Activated T-cell treated with anti-CD3 and anti-CD28 coated beads for 1 hour (primary cell): ENCODE measurements at places on chromosomes 13 and 19.

DNA sequence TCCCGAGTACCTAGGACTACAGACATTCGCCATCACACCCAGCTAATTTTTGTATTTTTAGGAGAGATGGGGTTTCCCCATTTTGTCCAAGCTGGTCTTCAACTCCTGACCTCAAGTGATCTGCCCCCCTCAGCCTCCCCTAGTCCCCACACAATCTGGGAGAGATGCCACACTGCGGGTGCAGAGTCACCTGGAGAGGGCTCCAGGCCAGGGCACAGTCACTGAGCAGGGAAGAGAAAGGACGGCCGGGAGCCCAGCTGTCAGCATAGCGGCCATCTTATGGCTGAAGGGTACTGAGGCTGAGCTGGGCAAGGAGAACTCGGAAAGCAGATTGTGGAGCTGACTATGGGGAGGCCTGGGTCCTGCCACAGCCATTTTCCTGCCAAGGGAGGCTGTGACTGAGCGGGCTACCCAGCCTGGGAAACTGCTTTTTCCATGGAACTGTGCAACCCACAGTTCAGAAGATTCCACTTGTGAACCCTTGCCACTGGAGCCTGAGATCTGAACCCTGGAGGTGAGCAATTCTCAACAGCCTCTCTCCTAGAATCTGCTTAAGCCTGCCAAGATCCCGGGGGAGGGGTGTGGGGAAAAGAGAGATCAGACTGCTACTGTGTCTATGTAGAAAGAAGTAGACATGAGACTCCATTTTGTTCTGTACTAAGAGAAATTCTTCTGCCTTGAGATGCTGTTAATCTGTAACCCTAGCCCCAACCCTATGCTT lies 109.2 kb downstream of the ZNF486 start:
- DNase-seq = no peak

- DNase-seq = no peak
Observed at GRCh38 chr19:7904074-7905020, 670 bp downstream of the MAP2K7 start.

DNA sequence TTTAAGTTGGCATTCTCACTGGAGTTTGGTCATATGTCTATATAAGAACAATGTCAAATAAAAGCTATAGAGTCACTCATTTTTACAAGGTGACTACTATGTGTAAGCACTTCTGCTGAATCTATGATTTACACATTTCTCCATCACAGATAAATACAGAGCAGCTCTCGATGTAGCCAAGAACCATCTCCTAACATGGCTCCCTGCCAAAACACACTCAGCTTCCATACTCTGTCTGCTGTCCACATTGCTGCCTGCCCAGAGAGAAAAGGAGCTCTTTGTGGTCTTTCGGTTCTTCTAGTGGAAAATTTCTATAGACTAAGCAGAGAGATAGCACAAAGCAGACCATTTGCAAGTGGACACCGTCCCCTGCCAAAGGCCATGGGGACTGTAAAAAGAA lies 190.9 kb upstream of the KLF12 start:
- DNase-seq = no peak

- no peak for DNase-seq
Observed at GRCh38 chr19:29662604-29663404, 2.5 kb upstream of the PLEKHF1 start.

- DNase-seq = no peak
Observed at GRCh38 chr19:1495799-1496713, 5.1 kb downstream of the REEP6 start.

DNA sequence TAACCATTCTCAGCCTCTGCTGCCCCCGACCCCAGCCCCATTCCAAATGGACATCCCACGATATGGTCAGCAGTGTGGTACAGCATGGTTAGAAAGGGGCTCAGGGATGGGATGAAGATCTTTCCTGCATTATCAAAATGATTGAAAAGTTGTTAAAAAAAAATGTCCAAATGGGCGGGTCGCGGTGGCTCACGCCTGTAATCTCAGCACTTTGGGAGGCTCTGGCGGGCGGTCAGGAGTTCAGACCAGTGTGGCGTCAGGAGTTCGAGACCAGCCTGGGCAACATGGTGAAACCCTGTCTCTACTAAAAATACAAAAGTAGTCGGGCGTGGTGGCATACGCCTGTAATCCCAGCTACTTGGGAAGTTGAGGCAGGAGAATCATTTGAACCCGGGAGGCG lies 54.3 kb upstream of the ZNF254 start:
- DNase-seq = no peak
